ENCODE measurements at places on chromosomes 5 and 9.

GRCh38 chr9:134440636-134441226 is 114.5 kb downstream of the RXRA start:
- DNase-seq, result no peak

GRCh38 chr5:173325091-173325698 is 3.0 kb downstream of the STC2 start:
- DNase-seq, result no peak

DNA sequence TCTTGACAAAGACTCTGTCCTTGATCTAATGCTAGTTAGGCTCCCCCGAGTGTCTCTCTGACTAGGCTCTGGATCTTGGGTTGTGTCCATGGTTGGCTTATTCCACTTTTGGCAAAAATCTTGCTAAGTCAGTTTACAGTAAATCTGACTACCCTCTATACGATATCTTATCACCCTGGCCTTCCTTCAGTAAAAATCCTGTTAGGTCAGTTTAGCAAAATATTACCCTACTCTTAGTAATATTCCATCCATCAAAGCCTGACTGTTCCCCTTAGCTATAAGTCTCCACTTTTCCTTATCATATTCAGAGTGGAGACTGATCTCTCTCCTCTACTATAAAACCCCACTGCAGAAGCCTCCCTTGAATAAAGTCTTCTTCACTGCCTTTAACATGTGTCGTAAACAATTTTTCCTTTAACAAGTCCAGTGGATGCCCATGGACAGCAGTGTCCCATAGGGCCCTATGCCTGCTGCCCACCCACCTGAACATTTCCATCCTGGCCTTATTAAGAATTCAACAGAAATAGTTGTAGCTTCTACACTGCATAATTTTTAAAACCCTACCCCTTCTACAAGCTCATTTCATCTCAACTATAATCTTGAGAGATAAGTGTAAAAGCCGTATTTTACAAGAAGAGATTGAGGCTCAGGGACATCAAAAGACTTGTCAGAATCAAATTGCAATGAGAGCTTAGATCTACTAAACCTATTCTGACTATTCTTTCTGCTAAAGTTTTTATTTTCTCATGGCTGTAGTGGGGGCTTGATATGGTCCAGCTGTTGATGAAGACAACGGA is 22.3 kb downstream of the MINAR2 start:
- no peak for DNase-seq

- no peak for DNase-seq
Measured at GRCh38 chr9:112853882-112854585, 36.6 kb downstream of the SLC46A2 start.

DNA sequence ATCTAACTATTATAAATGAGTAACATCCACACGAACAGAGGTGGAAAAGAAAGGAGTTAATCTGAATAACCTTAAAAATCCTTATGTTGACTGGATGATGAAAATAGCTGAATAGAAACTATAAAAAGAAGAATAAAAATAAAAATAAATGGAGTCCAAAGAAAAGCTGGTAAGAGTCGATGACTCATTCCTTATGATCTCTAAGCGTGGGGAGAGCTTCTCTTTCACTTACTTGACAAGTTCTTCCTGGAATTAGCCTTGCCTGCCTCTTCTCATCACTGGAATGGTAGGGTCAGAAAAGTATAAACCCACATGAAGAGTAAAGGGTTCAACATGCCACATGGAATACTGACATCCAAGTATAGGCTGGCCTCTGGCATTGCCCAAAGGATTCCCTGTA is 477.0 kb upstream of the RGMB start:
- no peak for DNase-seq

DNA sequence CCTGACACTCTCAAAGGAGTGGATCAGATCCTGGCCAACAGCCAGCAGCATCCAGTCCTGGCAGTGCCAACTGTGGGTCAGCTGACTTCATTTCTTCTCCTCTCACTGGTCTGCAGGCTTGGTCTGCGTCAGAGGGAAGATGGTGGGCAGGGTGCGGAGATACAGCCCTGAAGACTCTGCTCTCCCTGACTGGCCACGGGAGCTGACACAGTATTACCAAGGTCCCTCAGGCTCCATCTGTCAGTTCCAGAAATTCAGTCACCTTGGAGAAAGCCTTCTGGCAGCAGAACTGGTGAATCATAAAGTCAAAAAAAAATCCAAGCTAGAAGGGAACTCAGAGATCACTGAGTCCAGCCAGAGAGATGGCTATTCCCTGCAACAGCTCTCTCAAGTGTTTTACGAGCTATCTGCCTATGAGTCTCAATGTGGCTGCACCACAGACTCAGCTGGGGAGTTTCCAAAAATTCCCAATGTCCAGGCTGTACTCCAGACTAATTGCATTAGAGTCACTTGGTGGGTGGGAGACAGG is 27.9 kb downstream of the C1QTNF2 start:
- DNase-seq, result no peak

DNA sequence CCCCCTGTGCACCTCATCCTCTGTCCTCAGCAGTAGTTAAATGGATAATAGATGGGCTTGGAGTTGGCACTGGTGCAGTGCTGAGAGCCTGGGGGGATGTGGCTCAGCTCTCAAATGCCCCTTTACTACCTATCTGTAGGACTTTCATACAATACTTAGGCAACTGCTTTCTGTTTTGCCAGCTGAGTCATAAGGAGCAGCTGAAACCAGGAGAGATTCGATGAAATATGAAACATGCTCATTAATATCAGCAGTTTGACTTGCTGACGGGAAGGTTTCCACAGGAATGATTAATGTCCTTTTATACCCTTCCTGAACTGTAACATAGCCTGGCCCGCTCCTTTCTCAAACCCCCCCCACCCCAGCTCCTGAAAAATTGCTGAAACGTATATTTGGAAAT is 142.6 kb downstream of the SAXO1 start:
- no peak for DNase-seq

DNA sequence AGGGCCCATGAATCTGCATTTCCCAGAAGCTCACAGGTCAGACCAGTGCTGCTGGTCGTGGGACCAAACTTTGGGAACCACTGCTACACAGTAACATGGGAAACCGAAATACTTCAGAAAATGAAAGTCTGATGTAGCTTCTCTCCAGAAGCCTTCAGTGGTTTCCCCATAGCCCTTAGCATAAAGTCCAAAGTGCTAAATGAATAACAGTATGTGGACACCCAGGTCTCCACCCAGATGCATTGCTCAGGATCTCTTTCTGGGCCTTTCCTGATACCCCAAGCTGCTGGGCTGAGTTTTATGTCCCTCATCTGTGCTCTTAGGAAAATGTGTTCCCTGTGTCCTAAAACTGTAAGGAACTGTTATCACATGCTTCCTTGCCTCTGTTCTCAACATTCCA is 100.4 kb downstream of the NFIB start:
- DNase-seq, result no peak

GRCh38 chr5:17077440-17078233 is 139.8 kb upstream of the BASP1 start:
- no peak for DNase-seq

DNA sequence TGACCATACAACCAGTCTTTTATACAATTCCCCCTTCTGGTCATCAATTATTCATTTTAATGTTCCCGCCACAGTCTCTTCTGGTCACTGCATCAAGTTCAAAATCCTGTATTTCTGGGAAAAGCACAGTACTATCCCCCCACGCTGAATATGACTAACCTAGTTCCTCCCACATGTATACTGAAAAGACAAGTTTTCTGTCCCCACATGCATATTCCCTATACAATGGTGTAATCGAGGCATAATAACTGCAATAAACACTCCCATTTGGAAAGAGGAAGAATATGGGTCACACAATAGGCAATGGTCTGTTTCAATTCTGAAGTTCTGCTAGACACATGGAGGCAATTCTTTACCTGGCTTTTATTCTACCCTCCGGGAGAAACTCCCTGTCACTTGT is 344.9 kb downstream of the EFNA5 start:
- DNase-seq, result no peak

- no peak for DNase-seq
Measured at GRCh38 chr5:151233616-151234085, 9.8 kb upstream of the CCDC69 start.

GRCh38 chr5:78221964-78222451 is 72.5 kb downstream of the AP3B1 start:
- DNase-seq, result no peak

DNA sequence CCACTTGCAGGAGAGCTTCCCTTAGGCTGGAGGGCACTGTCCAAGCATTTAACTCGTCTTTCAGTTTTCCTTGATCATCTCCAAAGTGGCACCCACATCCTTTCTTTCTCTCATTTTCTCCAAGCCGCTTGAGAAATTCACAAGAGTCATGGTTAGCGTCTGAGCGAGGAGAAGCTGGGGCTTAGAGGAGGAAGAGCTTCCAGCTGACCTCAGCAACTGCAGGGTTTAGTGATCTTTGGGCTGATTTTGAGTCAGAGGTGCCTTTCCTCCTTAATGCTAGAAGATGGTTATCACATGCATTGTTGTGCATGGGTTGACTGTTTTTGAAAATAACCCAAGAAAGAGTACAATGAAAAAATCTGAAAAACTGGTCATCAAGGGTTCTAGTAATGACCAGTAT is 134.7 kb downstream of the GADD45G start:
- no peak for DNase-seq

DNA sequence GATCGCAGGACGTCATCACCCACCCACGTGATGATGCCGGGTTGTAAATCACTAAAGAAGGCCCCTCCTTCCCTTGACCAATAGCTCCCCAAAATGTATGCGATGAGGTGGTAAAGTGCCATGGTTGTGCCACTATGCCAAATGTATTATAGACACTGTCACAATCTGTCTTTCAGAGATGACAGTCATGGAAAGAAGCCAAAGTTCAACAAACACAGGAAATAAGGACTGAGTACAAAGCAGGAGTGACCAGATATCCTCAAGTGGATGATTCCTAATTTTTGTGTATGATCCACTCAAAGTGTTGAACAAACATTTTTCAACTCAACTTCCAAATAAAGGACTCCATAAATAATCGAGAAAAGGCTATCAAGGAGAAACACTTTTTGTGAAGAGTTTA is 12.5 kb downstream of the GLIS3 start:
- no peak for DNase-seq

- no peak for DNase-seq
Measured at GRCh38 chr5:73454379-73455036, 5.9 kb upstream of the FOXD1 start.

- DNase-seq, result no peak
Measured at GRCh38 chr5:5195128-5195918, 55.2 kb downstream of the ADAMTS16 start.

- no peak for DNase-seq
Measured at GRCh38 chr5:176578391-176578808, 29.3 kb downstream of the CDHR2 start.

GRCh38 chr5:131021646-131022045 is 143.4 kb downstream of the HINT1 start:
- DNase-seq, result no peak

DNA sequence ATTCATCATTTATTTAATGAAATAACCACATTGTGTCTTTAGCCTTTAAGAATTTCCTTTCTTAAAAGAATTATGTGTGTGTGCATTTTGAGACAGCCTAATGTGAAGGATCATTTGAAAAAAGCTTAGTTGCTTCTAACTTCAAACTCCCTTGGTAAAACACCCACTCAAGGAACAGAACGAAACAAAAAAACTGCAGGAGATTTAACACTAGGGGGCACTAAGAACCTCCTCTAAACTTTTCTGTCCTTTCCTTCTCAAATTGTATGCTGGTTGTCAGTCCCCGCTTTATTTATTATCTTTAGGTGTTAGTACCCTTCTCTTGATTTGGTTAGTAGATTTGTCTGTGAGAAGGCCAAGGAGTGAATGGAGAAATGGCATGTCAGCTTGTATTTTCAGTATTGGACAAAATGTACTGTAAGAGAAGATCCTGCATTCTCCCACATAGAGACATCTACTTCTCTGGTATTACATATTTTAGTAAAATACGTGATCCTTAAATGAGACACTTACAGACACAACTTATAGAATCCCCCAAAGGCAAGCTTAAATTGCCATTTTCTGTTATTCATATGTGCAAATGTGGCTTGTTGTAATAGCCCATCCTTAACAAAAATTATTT is 229.7 kb downstream of the MRPS30 start:
- DNase-seq, result no peak

- DNase-seq, result no peak
Measured at GRCh38 chr5:140497897-140498296, 49.6 kb upstream of the EIF4EBP3 start.

DNA sequence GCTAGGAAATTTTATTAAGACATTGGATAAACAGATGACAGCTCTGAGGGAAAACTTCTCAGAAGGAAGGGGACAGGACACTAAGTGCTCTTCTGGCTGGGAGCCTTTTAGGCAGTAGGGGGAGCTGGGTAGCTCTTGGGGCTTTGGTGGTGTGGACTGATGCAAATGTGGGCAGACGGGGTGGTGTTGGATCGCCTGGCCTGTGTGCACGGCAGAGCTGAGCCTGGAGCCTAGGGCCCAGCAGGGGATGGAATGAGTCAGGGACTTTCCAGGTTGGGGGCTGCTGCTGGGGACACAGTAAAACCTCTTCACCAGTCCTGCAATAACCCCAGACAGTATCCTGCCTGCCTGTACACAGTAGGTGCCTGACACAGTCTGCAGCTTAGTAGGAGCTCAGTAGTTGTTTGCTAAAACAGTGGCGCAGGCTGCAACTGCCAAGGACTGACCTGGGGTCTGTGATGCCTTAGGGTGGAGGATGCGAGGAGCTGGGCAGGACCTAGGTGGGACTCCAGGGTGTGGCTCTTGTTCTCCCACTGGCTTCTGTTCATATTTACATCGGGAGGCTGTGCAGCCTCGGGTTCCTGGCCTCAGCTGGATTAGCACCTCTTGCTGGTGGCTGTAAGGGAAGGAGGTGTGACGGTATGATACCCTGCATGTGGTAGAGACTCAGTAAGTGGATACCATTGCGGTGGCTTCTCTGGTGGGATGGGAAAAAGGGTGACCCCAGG is 83.8 kb downstream of the DAB2IP start:
- DNase-seq, result no peak

DNA sequence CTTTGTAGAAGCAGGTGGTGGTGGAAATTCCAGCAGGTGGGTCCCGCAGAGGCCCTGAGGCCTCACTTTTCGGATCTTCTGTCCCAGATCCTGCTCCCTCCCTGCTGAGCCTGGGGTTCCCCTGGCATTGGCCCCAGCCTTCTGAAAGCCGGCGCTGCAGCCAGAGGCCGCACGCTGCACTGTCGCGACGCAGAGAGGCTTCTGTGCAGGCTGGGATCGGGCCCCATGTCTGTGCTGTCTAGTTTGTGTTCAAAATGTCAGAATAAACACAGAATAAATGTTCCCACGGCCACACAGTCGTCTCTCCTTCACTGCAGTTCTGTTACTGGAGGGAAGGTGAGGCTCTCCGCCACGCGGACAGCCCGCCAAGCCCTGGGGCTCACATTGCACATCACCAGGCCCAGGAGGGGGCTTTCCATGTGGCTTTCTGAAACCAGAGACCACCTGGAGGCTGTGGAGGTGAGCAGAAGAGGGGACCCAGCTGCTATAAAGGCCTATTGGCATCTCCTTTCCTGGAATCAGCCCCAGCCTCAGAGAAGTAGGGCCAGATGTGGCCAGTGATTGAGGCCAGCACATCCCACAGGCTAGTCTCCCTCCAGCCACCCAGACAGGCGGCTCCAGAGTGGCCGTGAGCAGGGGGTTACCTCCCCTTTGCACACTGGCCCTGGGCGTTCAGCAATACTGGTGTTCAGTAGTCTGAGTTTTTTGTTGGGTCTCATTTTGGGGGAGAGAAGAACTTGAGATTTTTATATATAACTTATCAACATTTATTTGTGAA is 46.5 kb downstream of the USP20 start:
- no peak for DNase-seq

- DNase-seq, result no peak
Measured at GRCh38 chr5:83955916-83956315, 235.3 kb upstream of the HAPLN1 start.

- no peak for DNase-seq
Measured at GRCh38 chr5:6674421-6674820, 38.8 kb upstream of the TENT4A start.
